Frontal cortex (tissue), 4 donors: ENCODE measurements at places on chromosomes 3 and 15. TPM values are rescaled to one million over a fixed set of nuclear protein-coding genes. Genes with fewer than 3 reads are reported as not detected.

GRCh38 chr3:30685267-30685667 is 78.9 kb downstream of the TGFBR2 start:
- DNase-seq: no peak

GRCh38 chr3:197801891-197802778 is 11.1 kb downstream of the LRCH3 start:
- no peak for DNase-seq

GRCh38 chr15:70781236-70781635 is 17.9 kb upstream of the UACA start:
- DNase-seq: no peak

DNA sequence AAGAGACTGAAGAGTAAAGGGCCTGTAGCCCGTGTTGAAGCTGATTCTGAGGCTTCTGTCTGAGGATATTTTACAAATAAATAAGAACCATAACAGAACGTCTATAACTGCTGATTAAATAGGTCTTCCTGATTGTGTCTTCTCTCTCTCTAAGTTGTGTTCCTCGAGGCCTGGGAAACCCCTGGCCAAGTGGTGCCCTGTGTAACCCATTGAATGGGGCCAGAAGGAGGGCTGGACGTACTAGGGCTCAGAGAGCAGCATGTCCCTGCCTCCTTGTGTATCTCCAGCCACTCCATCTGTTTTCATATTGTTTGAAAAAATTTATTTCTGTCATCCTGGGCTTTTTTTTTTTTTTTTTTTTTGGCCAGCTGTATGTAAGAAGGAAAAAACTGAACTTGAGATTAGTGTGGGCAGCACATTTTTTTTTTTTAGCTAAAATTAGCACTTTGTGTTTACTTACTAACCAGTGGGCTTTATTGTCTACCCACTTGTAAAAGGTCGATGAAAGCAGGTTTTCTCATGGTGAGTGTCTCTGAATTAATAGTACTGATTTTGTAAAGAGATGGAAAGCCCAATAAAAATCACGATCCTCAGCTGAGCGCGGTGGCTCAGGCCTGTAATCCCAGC is 10.7 kb downstream of the DHX30 start:
- DNase-seq: no peak

GRCh38 chr15:79447060-79447459 is 14.9 kb downstream of the MINAR1 start:
- DNase-seq: no peak

FOXB1 gene
- total RNA-seq: not detected

COL6A5 gene
- under 0.01 TPM for total RNA-seq

CLSTN2 gene
- total RNA-seq: 11.8 TPM
